Jurkat, Clone E6-1 (cell line): ENCODE measurements at places on chromosomes 5 and 9.
A peak's percentile ranks its signal among the peaks of the same experiment; 100 is the strongest.

GRCh38 chr5:5078009-5078897 is 61.9 kb upstream of the ADAMTS16 start:
- peak; percentile 9 for DNase-seq

DNA sequence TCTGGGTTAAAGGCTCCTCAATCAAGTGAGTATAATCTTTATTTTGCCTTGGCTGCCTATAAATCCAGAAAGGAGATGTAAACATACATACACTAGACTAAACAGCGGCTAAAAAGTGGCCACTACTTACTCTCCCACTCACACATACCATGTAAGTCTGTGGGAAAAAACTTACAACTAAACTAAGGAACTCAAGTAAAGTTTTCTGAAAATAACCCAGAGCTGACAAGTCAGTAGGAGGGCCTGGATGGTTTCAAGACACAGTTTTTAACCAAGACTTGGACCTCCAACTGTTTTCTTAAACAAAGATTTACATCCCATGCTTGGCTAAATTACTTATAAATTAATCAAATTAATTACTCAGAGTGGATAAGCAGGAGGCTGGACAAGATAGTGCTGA is 64.5 kb downstream of the CEP120 start:
- DNase-seq, result no peak

DNA sequence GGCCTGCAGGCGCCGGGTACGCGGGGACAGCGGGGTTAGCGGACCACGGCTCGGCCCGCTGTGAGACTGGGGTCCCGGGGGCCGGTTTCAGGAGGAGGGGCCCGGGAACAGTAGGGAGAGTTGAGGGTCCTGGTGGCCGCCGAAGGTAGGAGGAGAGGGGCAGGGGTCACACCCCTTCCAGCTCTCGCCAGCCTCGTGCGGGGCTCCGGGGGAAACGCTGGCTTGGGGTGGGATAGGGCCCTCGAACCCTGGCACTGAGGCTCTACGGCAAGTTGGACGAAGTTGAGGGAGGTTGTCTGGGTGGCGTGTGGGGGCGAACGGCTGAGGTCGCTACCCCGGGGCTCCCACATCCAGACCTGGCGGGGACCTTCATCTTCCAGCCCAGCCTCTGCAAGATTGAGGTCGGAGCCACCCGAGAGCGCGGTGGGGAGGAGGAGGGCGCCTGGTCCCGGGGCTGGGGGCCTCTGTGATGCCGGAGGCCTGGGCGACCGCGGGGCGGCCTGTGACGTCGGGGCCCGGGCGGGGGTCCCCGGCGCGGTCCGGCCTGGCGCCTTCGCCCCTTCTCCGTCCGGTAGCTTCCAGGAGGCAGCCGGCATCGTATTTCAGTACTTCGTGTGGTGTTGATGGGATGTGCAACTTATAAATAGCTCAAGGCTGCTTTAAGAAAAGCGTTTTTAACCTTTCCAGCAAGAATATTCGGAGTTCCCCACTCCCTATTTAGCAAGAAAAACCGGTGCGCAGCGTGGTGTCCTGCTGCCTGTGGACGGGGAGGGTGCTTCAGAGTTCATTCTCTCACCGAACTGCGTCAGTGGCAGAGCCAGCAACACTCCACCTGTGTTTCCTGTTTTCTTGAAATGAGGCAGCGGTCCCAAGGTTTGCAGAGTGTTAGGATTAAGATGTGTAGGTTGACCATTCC is 902 bp downstream of the HABP4 start:
- DNase-seq, result no peak

- DNase-seq, result no peak
Observed at GRCh38 chr5:81717860-81718259, 33.0 kb downstream of the SSBP2 start.

- no peak for DNase-seq
Observed at GRCh38 chr5:61737964-61738340, 405.9 kb downstream of the ZSWIM6 start.

- DNase-seq, result no peak
Observed at GRCh38 chr5:142827934-142828576, 57.9 kb downstream of the ARHGAP26 start.

DNA sequence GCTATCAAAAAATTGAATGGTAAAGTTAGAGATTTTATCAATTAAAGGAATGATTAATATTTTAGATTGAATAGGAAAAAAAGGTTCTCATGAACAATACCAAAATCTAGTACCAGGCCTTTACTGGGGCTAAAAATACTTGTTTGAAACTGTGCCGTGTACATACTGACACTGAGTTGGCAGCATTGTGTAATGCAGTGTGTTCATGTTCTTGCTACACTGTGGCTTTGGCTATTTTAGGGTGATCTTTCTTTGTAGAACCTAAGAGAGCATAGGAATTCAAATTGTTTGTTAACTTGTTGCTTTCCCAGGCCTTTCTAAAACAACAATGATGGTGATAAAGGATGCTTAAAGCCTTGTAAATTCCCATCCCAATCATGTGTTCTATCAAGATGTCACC is 80.9 kb downstream of the KIF4B start:
- DNase-seq, result no peak

DNA sequence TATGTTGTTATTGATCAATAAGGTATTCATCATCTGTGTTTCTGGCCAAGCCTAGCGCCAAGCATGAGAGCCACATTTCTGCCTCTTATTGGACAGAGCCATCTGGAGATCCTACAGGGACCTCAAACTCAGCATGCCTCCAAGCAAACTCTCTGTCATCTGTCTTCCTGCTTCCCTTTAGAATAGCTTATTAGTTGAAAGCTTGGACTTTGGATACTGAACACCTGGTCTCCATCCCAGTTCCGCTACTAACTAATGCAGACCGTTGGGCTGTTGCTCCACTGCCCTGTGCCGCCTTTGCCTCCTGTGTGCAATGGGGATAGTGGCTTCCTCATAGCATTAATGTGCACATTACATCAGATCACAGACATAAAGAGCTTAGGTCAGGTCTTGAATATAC is 65.5 kb downstream of the MAP1B start:
- no peak for DNase-seq
